ENCODE measurements at places on chromosomes 2 and 18.

GRCh38 chr18:31942291-31942998, 483 bp downstream of the TRAPPC8 start:
- no peak for DNase-seq

DNA sequence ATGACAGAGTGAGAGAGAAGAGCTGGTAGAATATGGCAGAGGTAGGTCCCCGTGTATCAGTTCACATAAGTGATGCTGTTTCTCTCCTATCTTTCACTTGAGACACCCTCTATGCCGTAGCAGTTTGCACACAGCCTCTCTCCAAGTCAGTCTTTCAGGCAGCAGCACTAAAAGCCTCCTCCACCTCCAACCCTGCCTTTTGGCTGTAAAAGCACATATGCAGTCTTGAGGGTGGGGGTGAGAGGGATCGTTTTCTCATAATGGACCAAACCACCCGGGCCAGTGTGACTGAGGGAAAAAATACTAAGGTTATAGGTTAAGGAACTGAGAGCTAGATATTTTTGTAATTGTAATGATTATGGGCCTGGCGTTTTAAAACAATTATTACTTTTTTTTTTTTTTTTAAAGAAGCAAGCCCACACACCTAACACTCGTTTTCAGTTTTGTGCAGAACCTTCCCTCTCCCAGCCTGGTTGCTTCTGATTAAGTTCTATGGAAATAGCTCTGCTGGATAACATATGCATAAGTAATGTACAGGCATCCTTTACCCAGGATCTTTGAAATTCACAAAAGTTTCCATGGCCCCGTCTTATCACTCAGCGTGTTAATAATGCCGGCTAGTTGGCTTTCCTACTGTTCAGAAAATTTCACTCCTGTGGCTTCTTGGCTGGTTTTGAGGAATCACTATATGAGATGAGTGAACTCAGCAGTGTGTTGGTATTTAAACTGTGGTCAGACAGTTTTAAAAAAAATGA, 112.2 kb upstream of the MEIS1 start:
- no peak for DNase-seq

GRCh38 chr2:128603411-128603924, 284.8 kb upstream of the HS6ST1 start:
- DNase-seq: no peak

GRCh38 chr2:97546711-97547110, 43.0 kb downstream of the ANKRD36B start:
- no peak for DNase-seq

- no peak for DNase-seq
These were observed 21.9 kb upstream of the RNF149 start for GRCh38 chr2:101330253-101330933.

GRCh38 chr2:64565949-64566710, 42.0 kb downstream of the AFTPH start:
- DNase-seq: no peak

- DNase-seq: no peak
These were observed 154.5 kb downstream of the RTN4 start for GRCh38 chr2:54895730-54896129.

GRCh38 chr18:36436387-36436786, 138.9 kb downstream of the FHOD3 start:
- DNase-seq: no peak

Data from vagina (tissue), 2 donors.